Stimulated activated CD4-positive, alpha-beta T cell treated with anti-CD3 and anti-CD28 coated beads, Interleukin-2, amount 100 ng/mL, for 24 hours (primary cell): ENCODE measurements at places on chromosomes 12 and 14.

DNA sequence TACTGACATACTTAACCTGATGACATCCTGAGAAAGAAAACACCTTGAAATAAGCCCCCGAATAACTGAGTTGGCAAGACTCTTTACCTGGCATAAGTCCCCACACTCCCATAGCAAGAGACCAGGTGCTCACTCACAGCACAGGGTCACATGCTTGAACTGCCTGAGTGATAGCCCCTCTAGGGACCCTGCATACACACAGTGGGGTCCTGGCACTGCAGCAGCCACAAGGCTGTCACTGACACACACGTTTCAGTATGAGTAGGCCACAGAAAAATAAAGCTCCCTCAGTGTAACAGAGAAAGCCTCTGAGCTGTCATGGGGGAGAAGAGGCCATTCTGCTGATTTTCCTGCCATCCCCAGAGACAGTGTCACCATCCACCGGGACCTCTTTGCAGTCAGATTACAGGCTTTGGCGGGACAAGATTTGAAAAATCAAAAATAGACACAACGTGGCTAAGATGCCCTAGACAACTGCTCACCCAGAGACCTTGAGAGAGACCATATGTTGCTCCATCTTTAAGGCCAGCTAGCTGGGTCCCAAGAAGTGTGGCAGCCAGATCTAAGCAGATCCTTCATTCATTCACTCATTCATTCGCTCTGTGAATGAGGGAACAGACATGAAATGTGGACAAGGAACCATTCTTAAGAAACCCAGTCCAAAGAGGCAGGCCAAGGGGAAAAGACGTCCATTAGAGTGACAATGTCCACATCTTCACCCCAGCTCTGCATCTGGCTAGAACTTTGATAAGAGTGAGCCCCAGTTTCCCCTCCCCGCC lies 1.6 kb downstream of the SCARB1 start:
- DNase-seq = no peak

DNA sequence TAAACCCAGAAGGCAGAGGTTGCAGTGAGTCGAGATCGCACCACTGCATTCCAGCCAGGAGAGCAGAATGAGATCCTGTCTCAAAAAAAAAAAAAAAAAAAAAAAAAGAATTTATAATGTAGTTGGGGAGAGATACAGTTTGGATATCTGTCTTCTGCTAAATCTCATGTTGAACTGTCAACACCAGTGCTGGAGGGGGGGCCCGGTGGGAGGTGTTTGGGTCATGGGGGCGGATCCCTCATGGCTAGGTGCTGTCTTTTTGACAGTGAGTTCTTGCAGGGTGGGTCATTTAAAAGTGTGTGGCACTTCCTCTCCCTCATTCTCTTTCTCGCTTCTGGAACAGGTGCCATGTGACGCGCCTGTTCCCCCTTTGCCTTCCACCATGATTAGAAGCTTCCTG lies 32.8 kb downstream of the CLIP1 start:
- no peak for DNase-seq

DNA sequence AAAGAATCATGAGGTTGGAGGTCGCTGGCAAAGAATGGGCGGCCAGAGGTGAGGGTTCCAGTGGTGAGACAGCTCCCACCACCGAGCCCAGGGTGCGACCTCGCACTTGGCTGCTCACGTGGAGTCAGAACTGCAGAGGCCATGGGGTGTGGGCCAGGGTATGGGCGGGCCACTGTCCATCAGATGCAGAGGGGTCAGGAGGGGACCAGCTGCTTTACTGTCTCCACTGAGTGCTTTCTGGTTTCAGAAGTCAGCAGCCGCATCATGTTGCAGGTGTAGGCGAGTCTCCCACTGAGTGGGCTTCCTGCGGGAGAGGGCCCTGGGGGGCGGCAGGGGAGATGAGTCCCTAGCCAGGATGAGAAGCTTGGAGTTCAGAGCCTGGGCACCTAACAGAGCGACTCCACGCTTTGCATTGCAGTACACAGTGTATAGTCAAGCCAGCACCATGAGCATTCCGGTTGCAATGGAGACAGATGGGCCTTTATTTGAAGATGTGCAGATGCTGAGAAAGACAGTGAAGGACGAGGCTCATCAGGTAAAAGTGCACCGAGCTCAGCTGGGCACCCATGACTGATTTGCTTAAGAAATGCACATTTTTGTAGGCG lies 46.9 kb upstream of the DYNC1H1 start:
- DNase-seq = no peak

GRCh38 chr12:78185109-78185508 lies 354.4 kb downstream of the NAV3 start:
- DNase-seq = no peak

GRCh38 chr14:96614481-96614881 lies 112.3 kb downstream of the PAPOLA start:
- no peak for DNase-seq

DNA sequence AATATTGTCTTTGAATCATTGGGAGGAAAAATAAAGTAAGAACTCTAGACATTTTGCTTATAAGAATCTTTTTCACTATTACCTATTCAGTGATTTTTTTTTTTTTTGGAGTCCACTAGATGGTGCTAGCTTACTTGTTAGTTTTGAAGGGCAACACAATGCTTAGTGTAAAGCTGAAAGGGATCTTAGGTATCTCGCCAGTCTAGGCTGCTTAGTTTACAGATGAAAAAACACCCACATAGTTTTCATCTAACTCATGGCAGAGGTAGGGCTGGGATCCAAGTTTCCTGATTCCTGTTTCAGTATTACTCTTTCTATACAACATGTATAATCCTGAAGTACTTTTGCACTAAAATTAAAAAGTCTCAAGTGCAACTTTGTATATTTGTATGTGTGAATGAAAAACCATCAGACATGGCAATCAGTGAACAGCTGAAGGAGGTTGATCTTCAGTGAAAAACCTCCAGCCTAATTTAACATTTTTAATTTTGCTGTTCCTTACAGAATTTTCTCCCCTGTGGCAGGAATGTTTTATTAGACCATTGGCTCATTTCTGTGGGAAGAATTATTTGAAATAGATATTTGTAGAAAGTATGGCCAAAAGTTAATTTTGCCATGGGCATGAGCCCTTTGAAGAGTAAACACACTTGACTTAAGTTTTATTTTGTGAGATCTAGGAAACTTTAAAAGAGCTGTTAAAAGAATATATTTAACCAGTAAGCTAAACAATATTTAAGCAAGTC lies 40.7 kb downstream of the LRRIQ1 start:
- DNase-seq = no peak

- no peak for DNase-seq
Observed at GRCh38 chr12:28209782-28210181, 19.5 kb downstream of the CCDC91 start.

DNA sequence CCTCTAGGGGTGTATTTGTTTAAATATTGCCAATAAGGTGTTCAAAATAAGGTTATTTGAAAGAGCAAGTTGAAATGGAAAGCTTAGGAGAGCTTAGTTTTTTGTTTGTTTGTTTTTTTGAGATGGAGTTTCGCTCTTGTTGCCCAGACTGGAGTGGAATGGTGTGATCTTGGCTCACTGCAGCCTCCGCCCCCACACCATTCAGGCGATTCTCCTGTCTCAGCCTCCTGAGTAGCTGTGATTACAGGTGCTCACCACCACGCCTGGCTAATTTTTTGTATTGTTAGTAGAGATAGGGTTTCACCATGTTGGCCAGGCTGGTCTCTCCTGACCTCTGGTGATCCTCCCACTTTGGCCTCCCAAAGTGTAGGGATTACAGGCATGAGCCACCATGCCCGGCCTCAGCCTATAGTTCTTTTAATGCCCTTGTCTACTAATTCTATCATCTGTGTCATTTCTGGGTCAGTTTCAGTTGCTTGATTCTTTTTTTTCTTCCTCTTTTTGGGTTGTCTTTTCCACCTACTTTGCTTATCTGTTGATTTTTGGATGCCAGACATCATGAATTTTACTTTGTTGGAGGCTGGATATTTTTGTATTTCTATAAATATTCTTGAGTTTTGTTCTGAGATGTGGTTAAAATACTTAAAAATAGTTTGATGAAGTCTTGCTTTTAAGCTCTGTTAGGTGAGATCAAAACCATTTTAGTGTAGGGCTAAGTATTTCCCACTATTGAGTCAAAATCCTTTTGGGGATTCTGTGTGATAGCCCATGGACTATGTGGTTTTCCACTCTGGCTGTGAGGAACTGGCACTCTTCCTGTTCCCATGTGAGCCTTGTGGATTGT lies 18.7 kb downstream of the RCOR1 start:
- no peak for DNase-seq

DNA sequence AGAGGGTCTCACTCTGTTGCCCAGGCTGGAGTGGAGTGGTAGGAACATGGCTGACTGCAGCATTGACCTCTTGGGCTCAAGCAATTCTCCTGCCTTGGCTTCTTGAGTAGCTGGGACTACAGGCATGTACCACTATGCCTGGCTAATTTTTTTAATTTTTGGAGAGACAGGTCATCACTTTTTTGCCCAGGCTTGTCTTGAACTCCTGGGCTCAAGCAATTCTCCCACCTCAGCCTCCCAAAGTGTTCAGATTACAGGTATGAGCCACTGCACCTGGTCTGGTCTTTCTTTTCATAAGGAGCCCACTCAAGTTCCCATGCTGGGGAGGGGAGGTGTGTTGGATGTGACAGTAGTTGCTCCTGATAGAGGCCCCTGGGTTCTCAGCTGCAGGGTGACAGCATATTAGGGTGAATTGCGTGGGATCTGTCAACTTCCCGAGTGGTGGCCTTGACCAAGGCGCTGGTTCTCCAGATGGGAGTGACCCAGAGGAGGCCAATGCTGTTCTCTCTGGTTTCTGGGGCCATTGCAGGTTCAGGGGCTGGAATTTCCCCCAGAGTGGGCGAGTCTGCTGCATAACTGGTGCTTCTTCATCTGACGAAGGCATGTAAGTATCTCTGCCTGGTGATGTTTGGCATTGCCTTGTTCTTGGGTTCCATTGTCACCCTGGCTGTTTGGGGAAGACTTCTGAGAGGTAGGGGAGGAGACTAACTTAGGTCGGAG lies 52.4 kb upstream of the ESRRB start:
- DNase-seq = no peak

DNA sequence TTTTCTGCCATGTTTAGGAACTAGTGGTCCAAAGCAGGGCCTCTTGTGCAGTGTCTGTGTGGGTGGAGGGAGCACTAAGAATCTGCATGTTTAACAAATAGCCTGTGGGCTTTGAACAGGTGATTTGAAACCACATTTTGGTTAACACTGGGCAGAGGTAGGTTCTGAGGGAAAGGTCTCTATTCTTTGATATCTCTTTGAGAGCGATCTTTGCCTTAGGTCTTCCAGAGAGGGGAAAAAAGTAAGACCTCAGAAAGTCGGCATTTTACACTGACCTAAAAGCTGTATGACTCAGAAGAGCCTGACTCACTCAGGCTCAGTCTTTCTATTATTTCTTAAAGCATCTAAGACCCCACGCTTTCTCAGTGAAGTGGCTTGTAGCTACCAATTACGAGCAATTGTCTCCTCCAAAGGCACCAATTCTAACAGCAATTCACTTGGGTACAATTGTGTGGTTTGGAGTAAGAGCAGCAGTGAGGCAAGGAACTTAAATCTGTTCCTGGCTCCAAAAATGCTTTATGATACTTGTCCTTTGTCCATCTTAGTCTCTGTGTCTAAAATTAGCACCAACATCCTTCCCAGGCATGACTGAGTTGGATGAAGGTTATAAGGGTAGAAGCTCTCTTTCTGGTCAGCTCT lies 8.8 kb downstream of the EIF2B2 start:
- DNase-seq = no peak

GRCh38 chr12:57004651-57005050 lies 1.7 kb downstream of the ZBTB39 start:
- DNase-seq = no peak

DNA sequence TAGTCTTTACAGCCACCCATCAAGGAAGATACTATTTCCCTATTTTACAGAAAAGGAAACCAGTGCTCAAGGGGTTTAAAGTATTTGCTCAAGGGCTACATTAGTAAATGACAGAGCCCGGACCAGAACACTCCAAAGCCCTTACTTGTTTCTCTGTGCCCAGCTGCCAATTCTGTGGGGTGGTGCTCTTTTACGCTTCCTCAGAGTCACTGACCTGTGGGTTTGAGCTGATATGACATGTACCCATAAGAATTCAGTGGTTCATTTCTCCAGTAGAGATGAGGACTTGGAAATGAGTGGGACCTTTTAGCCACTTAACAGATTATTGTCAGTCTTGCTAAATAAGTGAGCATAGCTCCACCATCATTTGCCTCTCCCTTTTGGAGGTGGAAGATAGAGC lies 37.4 kb upstream of the NKX2-8 start:
- DNase-seq = no peak

DNA sequence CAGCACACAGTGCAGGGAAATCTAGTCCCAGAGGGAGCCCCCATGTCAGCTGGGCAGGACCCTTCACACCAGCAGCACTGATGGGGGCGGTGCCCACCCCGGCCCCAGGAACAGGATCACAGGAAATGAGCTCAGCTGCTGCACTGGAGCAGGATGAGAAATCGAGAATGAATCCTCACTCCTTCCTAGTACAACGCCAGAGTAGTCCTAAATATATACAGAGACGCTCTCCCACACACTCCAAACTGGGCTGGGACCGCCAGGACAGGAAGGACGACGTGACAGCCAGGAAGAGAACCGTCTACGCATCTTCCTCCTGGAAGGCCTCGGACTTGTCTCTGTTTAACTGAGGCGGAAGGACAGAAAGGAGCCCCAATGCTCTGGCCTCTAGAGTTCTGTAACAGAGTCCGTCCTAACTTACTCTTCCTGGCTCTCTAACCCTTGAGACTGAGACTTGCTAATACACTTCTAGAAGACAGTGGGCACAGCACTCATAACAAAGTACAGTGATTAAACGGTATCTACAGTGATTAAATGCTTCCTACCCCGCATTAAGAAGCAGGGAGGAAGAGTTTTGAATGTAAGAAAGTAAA lies 33.4 kb downstream of the CDC42BPB start:
- DNase-seq = no peak

- no peak for DNase-seq
Observed at GRCh38 chr12:113907446-113908180, 58.5 kb downstream of the RBM19 start.

DNA sequence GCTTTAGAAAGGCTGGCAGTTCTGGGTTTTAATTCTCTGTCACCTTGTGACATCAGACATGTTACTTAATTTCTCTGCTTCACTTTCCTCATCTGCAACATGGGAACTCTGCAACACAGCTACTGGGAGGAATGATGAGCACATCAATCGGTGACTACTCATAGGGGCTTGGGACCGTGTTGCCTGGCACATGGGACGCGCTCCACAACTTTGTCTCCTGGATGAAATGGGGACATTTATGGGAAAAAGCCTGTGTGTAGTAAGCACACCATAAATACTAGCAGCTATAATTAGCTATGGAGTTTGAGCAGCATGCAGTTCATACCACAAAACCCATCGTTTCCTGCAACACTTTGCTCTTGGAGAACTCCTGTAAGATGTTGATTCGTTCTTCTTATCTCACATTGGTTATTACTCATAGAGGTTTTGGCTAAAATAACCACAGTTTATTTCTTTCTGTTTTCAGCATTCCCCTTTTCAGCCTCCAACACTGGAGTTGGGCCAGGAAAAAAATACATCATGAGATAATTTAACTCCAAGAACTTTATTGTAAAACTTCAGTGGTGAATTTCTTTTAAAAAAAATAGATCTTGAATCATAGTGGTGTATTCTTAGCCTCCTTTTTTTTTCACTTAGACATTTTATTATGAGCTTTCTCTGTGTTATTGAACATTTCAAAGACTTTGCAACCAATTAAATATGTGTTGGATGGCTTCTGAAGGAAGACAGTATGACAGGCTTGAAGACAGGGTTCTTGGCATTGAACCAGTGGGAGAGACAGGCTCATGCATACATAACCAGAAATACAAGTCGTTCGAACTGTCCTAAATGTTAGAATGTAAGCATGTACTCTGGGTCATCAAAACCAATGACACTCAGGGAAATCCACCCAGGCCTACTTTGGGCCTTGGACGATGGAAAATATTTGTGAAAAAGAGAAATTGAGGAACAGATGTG lies 72.7 kb downstream of the RIN3 start:
- DNase-seq = no peak
